Large intestine (tissue), 12 donors: ENCODE measurements at places on chromosomes 16 and 17.
A peak's percentile ranks its signal among the peaks of the same experiment; 100 is the strongest.

DNA sequence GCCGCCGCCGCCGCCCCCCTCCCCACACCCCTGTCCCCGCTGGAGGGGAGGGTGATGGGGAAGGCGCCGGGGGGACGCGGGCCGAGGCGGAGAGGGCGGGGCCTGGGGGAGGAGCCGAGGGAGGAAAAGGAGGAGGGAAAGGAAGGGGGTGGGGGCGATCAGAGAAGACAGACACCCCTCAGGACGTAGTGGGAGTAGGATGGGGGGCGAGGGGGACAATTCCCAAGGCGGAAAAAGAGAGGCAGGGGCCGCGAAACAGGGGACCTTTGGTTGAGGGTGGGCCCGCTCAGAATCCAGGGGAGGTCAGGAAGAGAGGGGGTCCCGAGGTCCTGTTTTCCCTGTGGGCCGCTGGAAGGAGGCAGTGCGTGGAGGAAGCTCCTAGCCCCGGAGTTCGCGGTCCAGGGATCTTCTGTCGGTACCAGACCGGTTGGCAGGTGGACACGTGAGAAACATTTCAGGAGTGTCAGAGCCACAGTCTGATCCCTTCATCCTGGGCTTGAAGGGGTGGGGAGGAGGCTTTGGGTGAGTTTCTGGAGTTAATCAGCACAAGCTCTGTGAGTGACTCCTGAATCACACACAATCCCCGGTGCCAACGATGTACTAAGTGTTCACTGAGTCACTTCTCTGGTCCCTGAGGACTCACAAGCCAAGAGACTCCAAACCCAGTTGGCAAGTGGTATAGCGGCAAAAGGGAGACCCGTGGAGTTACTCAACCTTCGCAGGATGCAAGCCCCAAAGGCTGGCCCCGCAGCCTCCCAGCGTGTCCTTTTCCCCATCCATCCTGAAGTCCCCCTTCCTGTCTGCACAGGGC lies at the start of gene XYLT1:
Gene XYLT1, minus strand, starts transcription at position 53 of the 811 bp plus-strand sequence. CDS start 164 bp downstream, outside the sequence.
- no peak for DNase-seq

DNA sequence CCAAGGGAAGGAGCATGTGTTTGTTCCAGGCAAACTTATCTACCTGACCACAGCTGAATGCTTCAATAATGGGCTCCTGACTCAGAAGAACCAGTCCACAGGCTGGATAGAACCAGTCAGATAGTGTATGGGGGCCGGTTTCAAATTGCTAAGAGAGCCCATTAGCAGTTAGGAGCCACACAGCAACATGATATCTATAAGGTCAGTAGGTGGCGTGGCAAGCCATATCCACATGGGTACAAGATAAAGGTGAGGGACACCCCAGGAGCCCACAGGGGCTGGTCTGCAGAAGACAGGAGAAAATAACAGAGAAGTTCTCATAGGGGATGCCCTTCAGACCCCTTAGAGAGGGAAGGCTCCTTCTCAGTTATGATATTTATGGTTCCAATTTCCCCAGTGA lies 31.6 kb upstream of the CDRT15 start:
- no peak for DNase-seq

DNA sequence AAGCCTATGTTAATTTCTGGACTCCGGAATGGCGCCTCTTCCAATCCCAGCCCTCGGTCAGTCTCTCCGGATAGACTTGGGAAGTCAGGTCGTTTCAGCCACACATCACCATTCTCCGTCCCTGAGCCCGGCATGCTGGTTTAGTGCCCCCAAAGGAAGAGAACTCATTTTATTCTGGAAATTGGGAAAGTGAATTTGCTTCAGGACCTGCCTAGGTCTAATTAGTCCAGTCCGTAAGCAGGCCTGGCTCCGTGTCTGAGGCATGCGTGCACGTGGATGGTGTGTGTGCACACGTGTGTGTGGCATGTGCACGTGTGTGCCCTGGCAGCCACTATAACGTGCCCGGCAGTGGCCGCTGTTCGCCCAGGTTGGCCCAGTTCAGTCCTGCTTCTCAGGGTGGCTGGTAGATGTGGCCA lies 77.4 kb downstream of the RPA1 start:
- DNase-seq: no peak

DNA sequence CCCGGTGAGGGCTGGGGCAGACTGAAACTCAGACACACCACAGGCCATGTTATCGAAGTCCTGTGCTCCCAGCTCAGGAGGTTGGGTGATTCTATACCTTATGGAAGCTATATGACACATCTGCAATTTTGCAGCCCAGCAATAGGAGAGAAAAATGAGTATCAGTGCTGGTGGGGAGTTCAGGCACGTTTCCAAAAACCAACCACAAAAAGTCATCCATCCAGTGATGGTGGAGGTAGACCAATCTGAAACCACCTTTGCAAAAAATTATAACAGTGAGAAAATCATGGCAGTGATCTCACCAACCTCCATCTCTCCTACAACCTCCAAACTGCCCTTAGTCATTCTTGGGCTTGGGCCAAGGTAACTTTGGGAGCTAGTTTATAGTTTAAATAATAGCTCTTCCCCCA lies 327.9 kb downstream of the SLC39A11 start:
- no peak for DNase-seq

- no peak for DNase-seq
Observed at GRCh38 chr16:14278749-14279148, 207.6 kb downstream of the MRTFB start.

GRCh38 chr16:51048544-51048943 lies 102.5 kb downstream of the SALL1 start:
- no peak for DNase-seq

GRCh38 chr16:1825864-1826690 lies 548 bp downstream of the HAGH start:
- peak; percentile 87 for DNase-seq

- DNase-seq: no peak
Observed at GRCh38 chr17:41063449-41063848, 2.2 kb downstream of the KRTAP2-4 start.

- DNase-seq: no peak
Observed at GRCh38 chr16:72856797-72857196, 191.1 kb downstream of the ZFHX3 start.

GRCh38 chr17:77369544-77369971 lies 228.8 kb downstream of the SEC14L1 start:
- DNase-seq: no peak

DNA sequence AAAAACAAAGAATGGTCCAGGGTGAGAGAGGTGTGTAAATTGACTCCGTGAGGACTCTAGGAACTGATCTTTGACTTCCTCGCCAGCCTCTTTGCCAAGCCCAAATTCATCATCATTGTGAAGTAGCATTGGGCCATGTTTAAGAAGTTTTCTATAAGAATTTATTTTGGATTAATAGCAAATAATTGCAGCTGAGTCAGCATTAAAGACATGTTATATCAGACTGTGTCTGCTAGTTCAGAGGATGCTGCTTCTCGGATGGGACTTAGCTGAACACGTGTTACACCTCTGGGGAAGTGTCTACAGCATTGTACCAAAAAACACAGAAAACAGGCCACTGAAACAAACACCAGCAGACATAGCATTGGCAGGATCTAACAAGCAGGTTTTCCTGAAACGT lies 366.6 kb downstream of the CDH13 start:
- DNase-seq: no peak
